ENCODE measurements at places on chromosomes 3 and 15.

GRCh38 chr3:32310918-32311839 lies 72.7 kb downstream of the CMTM8 start:
- DNase-seq, result no peak

DNA sequence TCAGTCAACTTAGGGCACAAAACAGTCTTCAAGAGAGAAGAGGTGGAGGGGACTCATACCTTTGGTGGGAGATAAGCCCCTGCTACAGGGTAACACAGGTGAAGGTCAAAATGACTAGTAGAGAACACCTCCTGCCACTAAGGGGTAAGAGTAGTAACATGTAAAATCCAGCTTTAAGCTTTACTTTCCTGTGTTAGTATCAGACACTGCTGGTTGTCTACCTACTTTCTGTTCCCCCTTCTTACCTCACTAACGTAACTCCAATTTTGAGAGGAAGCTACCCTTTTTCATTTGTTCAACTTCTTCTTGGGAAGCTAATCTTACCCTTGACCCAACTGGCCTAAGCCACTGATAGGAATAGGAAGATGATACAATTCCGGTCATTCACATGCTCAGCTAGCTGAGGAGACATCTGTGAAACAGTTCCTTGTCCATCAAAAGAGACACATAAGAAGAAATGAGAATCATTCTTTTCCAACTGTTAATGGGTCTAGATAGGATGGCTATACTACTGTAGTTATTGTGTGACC lies 826.8 kb upstream of the CFAP20DC start:
- no peak for DNase-seq

- DNase-seq, result no peak
Observed at GRCh38 chr15:90213818-90214204, 12.7 kb downstream of the SEMA4B start.

DNA sequence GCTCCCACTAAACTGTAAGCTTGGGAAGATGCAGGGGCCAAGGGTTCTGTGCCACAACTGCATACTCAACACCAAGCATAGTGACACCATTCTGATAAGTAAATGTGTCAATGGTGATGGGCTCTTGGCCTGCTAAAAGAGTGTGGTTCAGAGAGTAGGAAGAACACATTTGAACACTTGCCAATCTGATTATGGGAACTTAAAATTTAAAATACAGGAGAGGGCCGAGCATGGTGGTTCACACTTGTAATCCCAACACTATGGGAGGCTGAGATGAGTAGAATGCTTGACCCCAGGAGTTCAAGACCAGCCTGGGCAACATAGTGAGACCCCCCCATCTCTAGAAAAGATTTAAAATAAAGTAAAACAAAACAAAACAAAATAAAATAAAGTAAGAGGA lies 34.1 kb downstream of the PTPN9 start:
- no peak for DNase-seq

DNA sequence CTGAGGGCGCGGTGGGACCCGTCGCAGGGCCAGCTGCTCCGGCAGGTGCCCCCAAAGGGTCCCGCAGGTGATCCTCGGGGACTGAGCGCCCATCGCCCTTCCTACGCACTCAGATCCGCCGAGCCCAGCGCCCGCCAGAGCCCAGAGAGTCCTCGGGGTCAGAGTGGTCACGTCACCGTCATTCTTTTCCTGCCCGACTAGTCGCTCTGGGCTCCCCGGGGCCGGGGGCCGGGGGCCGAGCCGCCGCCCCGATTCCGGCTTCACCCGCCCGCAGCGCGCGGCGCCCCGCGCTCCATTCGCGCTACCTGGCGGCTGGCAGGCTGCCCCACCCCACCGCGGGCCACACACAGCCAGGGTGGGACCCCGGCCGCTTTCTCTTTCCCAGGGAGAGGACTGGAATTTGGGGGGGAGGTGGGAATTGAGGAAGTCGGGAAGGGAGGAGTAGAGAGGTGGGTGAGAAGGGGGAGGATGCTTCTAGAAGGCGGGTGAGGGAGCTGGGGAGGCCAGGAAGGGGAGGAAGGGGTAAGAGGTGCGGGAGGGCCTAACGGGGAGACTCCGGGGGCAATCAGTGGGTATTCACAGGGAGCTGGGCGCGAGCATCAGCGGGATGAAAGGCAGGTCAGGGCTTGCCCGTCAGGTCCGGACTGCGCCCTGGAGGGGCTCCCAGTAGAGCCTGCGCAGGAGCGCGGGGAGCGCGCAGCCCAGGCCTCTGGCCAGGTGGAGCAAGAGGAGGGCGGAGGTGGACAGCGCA lies 36.1 kb upstream of the EPHB3 start:
- no peak for DNase-seq

All from IMR-90 (cell line).